Left forelimb (tissue), 1 donor: ENCODE measurements at places on chromosomes 12 and 14.

GRCh38 chr12:95859947-95860850 is 1.4 kb downstream of the SNRPF start:
- DNase-seq = no peak

DNA sequence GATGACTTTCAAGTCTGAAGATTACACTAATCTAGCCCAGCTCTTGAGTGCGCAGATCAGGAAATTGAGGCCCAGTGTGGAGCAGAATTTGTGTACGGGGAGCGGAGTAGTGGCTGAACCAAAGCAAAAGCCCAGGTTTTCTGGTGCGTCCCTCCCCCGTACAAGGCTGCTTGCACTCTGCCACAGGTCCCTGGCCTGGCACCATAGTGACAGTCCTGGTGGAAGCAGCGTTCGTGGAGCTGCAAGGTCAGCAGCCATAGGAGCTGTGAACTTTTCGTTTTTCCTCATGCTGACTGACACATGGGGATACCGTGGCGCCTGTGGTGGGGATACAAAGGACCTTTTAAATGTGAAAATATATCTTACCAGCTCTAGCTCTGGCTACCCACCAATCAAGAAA is 1.7 kb downstream of the EVL start:
- DNase-seq = no peak

- no peak for DNase-seq
These were observed 7.3 kb upstream of the ZNF740 start for GRCh38 chr12:53173085-53173715.

DNA sequence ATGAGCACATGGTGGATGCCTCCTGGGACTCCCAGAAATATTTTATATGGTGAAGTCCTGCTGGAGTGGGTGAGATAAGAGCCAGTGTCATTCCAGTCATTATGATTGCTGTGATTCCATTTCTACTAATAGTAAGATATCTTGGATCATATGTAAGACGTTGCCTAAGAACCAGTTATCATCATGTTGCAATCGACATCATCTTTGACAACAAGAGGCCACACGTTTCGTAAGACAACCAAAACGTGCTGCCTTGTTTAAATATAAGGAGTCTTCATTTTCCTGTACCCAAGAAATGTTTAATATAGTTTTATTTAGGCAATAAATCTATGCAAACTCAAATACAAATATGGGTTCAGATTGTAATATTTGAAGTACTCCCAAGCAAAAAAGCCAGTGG is 58.4 kb downstream of the SPTSSA start:
- no peak for DNase-seq

GRCh38 chr12:112468046-112468445 is 49.3 kb downstream of the PTPN11 start:
- DNase-seq = no peak

- DNase-seq = no peak
These were observed 4.8 kb downstream of the C12orf71 start for GRCh38 chr12:27077586-27077985.

- no peak for DNase-seq
These were observed 136.4 kb upstream of the LGR5 start for GRCh38 chr12:71303199-71303598.

- no peak for DNase-seq
These were observed 4.4 kb upstream of the TMEM119 start for GRCh38 chr12:108602209-108602705.
